ENCODE measurements at places on chromosomes 2 and 18.

DNA sequence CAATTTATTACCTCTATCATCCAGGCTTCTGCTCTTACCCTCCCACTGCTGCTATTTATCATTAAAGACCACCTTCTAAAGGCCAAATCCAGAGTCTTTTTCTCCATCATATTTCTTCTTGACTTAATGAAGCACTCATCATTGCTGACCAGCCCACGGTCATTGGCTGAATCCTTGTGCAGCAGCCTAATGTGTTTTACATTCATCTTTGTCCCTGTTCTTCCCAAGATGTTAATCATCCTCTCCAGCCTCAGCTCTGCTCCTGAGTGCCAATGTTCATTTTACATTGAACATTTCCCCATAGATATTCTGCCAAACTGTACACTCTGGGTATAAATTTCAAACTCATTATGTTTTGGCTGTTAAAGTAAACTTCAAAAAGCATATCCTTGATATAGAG is 373.6 kb downstream of the NUP35 start:
- no peak for DNase-seq

- DNase-seq = no peak
Observed at GRCh38 chr2:240455647-240456446, 20.4 kb downstream of the GPC1 start.

DNA sequence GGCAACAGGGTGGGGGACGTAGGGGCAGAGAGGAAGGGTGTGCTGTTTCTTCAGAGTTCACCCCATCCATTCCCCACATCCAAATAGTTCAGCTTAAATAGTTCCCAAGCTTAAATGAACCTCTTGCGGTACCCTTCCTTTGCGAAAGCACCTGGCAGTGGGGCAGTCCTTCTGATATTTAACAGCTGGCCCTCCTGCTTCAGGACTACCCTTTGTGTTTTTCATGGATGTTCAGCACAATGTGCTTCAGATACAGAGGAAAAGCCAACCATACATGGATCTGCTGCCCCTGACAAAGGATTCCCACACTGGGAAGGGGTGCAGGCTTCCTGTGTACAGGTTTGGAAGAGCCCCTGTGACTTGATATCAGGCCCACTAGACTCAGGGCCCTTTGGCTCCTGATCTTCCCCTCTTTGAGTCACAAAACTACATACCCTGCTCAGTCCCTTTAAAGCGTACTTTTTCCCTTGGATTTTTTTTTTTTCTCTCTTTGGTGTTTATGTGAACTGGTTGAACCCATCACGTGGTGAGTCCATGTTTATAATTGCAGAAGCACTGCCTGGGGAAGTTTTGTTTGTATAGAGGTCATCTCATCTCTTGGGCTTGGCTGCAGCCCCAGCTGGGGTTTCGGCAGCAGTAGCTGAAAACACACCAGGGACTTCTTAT is 45.3 kb upstream of the IGFBP5 start:
- DNase-seq = no peak

DNA sequence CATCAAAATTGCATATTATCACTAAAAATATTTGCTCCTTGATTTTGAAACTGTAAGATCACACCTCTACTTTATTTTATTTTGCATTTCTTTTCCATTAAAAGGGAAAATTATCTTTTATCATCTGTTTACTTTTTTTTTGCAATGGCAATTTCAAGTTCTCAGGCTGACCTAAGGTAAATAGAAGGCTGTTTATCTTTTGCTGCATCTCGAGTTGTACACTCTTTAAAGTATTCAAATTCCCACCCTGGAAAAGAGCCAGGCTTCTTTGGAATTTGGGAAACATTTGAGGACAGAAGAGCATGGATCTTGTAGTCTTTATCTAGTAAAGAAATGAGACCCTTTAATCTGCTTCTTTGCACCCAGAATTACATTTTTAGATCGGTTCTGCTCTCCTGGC is 645.7 kb downstream of the SLC4A3 start:
- DNase-seq = no peak

GRCh38 chr2:203301667-203302066 is 26.5 kb upstream of the ABI2 start:
- DNase-seq = no peak

DNA sequence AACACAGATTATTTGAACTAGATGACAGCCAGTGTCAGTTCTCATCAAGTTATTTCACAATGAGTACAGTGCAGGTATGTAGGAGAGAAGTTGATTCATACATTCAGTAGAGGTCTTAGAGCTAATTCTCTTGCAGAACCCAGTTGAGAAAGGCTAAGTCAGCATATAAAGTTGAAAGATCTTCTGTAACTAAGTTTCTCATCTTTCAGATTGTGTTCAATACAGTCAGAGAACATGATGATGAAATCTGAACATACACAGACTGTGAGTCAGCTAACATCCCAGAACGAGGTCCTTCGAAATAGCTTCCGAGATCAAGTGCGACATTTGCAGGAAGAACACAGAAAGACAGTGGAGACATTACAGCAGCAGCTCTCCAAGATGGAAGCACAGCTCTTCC is 41.9 kb upstream of the LIMS1 start:
- peak; percentile 64 for DNase-seq

DNA sequence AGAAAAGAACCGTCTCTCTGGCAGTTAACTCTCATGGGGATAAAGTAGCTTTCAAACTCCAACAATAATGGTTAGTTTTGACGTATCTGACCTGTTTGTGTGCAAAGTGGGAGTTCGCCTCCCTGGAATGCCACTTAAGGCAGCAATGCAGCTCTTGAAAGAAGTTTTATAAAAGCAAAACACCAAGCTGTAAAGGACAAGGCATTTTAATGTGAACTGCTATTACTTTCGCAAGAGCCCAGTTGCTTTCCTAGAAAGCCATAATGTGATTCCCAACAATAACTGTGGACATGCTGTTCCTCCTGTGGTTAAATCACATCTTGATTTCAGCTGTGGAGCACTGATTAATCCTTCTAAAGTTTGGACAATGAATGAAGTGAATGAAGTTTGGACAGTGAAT is 303.7 kb downstream of the PTPRM start:
- DNase-seq = no peak

DNA sequence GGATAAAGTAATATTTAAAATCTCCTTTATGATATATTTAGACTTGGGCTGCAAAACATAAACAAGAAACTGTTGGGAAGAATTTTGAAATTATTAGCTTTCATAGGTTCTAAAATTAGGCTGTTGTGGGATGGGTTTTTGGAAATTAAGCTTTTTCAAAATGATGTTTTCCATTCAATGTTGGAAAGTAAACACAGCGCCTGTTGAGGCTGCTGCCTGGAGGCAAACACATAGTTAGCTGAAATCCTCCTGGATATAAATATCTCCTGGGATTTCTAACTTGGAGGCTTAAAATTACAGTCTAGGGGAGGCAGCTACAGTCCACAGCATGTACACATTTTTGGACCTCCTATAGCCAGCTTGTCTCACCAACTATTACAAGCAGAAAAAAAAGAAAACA is 197.3 kb downstream of the DCC start:
- DNase-seq = no peak

GRCh38 chr2:158743466-158743865 is 51.7 kb upstream of the DAPL1 start:
- no peak for DNase-seq

GRCh38 chr2:233053928-233054784 is 6.0 kb upstream of the INPP5D start:
- no peak for DNase-seq

DNA sequence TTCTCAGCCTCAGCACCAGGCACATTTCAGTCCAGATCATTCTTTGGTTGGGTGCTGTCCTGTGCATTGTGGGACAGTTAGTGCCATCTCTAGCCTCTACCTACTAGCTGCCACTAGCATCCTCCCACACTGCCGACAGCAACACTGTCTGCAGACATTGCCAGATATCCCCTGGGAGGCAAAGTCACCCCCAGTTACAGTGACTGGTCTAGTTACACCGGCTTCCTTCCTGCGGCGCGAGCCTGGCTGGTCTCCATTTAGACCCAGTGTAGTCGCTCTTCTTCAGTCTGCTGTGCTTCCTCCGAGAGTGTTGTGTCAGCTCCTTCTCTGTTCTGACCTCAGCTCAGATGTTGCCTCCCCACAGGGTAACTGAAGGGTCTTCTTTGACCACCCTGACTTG is 283.1 kb downstream of the PHLPP1 start:
- DNase-seq = no peak

DNA sequence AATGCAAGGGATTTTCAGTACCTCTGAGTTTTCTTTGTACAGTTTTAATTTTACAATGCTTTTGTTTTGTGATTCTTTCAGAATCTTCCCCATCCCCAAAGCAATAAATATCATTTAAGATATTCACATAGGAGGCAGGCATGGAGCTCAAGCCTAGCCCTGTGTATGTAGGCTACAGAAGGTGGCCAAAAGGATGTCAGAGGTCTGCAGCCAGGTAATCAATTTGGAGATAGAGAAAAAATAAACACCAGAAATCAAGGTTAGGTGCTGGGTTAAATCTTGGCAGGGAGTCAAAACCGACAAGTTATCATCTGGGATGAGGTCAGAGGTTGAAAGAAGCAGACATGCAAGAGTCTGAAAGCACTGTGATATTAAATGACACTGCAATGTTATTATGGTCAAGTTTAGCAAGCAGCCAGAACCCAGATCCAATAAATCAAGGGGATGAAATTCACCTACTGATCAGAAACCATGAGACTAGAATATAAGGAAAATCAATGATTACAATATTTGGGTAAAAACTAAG is 45.1 kb upstream of the LRP1B start:
- DNase-seq = no peak

DNA sequence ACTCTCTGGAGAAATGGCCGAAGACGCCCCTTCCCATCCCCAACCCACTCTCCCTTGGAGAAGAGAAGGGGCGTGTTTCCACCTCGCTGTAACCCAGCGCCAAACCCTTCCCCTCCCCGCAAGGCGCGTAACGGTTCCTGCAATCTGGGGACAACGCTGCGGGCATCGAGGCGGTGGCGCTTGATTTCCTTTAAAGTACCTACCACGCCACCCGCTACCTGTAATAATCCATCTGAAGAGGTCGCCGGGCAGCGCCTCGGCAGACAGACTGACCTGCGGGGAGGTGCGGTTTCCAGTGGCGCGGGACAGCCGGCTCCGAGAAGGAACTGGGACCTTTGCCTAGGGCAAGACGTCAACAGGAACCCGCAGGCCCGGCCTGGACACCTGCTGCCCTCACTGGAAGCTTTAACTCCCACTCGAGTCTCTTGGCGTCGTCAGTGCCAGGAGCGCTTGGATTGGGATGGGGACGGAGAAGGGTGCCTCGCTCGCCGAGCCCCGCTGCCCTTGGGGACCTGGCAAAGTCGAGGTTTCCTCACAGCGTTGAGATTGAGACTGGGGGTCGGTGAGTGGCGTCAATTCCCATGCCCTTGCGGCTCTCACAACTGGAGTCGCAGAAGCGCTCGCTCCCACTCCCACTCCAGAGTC is at the start of gene CYP1B1:
TSS of gene CYP1B1 (minus strand) at position 645 of the 645 bp plus-strand sequence. CDS start 763 bp downstream, outside the sequence.
- no peak for DNase-seq

DNA sequence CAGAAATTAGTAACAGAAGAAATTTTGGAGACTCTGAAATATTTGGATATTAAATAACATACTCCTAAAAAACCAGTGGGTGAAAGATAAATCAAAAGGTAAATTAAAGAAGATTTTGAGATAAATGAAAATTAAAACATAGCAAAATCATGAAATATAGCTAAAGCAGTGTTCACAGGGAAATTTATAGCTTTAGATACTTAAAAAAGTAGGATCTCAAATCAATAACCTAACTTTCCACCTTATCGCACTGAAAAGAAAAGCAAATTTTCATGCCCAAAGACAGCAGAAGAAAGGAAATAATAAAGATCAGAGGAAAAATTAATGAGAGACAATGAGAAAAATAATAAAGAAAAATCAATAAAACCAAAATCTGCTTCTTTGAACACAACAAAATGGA is 135.1 kb upstream of the KLF7 start:
- no peak for DNase-seq

DNA sequence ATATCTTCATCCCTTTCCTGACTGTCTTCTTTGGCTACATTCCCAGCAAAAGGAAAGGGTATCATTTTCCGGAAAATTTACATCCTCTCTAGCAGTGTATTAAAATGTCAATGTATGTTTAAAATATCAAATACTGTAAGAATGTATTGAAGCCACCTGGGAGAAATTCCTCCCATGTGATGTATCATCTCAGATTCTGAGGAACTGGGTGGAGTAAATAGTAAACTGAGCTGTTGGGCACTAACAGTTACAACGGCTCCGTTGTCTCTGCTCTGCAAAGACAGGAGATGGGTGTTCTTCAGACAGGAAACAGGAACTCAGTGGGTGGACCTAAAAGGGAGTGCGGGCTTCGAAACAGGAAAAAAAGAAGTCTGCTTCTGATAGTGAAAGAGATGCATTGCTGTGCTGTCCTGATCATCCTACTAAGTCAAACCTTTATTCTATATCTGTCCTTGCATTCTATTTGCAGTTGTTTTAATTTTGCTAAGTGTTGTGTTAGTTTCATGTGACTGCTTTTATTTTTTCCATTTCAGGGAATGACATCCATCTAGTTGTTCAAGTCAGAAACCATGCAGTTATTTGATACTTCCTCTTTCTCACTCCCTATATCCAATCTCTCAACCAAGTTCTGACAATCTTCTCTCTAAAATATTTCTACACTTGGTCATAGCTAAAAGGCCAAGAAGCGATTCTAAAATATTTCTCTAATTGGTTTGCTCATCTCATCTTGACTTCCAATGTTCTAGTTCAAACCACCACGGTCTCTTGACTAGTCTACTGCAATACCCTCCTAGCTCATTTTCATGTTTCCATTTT is 19.4 kb downstream of the DOK1 start:
- DNase-seq = no peak

DNA sequence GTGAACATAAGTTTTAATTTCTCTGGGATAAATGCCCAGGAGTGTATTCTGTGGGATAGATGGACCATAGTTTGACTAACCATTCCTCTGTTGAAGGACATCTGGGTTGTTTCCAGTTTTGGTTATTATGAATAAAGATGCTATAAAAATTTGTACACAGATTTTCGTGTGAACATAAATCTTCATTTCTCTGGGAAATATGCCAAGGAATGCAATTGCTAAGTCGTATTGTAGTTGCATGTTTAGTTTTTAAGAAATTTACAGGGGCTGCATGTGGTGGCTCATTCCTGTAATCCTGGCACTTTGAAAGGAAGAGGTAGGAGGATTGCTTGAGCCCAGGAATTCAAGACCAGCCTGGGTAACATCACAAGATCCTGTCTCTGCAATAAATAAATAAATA is 6.9 kb upstream of the SLC11A1 start:
- no peak for DNase-seq

Data from astrocyte of the cerebellum (primary cell).